NCI-H1105 treated with DMSO at 0.1 percent for 48 hours (cell line): ENCODE measurements at places on chromosomes 7 and 10.
A peak's percentile ranks its signal among the peaks of the same experiment; 100 is the strongest.

DNA sequence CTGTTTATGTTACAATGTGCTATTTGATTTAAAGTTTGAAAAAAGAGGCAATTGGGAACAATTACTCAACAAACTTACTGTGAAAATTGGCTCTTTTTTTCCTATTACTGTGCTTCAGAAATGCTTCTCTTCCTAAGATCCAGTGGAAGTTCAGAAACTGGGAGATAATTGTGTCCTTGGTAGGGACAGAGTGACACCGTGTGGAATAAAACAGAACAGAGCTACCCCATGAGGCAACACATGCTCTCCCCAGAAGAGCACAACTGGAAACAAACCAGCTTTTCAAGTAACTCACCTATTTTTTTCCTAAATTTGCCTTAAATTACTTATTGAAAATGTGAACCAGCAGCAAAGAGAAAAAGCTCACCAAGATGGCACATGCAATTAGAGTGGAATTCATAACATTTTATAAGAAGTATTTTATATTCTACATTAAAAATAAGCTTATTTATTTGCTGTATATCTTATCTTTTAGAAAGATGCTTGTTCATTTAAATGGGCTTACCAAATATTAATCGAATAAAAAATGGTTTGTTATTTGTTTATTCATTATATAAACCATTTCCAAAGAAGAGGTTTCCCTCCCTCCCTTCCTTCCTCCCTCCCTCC, 346.1 kb upstream of the ANKRD30A start:
- peak; percentile 36 for DNase-seq

GRCh38 chr7:131653418-131654248, 97.2 kb upstream of the PODXL start:
- no peak for DNase-seq

DNA sequence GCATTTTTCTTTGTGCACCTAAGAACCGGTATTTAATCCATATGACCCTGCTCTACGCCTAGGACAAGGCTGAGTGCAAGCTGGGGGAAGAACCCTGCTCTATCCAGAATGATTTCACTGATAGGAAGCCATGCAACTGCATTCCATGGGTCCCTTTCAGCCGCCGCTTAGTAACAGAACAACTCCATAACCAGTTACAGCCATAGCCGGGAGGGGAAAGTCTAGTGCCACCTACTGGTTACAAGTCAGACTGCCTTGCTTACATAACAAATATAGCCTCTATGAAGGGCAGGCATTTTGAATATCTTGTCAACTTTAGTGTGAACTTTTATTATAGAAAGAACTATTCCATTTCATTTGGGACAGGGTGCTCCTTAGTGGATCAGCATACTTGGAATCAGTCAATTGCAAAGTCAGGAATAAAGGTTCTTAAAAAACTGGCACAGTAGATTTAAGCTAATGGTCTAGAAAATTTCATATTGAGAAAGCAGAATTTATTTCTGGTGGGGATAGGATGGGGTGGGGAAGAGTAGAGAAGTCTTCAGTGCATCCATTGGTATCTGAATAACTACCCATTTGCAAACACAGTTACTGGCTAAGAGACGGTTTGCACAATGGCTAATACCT, 521.7 kb downstream of the ADRA2A start:
- peak; percentile 38 for DNase-seq

DNA sequence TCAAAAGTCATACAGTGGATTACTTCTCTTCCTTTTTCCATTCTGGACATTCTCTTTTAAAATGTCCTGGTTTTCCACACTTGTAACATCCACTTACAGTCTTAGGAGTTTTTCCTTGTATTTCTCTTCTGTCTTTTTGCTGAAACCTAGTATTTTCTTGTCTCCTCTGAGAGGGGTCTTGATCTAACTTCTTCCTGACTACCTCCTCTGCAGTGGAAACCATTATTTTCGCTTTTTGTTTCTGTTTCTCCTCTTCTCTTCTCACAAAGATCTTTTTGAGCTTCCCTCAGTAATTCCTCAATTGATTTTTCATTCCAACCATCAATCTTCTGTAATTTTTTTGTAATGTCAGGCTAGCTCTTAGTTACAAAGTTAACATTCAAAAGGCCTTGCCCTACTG, 23.7 kb upstream of the ELOVL3 start:
- no peak for DNase-seq

DNA sequence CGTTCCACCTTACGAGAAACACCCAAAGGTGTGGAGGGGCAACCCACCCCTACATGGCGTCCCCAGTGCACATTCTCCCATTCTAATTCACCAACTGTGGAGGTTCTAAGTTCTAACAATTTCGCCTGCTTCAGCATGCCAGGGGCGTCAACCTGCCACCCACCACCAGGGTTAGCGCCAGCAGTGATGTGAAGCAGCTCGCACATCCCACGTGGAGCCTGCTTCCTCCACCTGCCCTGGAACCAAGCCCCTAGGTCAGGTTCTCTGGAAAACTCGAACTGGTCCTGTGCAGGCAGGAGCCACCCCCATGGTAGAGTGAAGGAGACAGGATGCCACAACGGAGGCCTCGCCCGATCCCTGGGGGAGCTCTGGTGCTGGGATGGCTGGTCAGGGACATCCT, 33.3 kb upstream of the FXYD4 start:
- DNase-seq, result no peak

- DNase-seq, result no peak
These were observed 9.9 kb upstream of the ITGB8 start for GRCh38 chr7:20320786-20321185.

- DNase-seq, result no peak
These were observed 43.9 kb upstream of the SRGN start for GRCh38 chr10:69043931-69044531.

DNA sequence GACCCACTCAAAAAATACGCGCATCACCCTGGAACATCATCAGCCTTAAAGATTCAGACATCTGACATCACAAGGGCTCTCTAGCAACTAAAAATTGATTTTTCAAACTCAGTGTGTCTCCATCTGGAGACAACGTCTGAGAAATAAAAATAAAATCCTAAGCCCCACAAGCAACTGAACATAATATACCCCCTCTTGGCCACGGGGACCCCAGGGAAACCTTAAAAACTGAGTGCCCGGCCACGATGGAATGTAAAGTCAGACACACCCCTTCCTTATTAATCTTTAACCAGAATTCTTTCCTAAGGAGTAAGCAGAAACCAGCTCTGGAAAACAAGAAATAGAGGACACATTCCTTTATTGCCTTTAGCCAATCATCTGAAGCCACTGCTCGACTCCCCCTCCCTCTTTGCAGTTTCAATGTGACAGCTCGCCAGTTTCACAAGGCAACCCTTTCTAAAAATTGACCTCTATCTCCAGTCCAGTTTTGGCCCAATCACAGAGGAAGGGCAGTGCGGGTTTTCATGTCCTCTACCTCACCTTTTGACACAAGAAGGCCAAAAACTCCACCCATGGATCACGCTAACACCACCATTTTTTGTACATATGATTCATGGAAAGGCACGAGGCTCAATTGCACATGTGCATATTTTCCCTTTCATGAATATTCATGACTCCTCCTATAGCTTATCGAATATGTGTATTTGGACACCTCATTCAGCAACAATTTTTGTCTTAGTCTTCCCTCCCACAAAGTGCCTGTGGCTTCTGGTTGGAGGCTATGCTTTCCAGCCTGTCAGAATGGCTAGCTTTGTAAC, 24.2 kb downstream of the IFIT3 start:
- DNase-seq, result no peak

DNA sequence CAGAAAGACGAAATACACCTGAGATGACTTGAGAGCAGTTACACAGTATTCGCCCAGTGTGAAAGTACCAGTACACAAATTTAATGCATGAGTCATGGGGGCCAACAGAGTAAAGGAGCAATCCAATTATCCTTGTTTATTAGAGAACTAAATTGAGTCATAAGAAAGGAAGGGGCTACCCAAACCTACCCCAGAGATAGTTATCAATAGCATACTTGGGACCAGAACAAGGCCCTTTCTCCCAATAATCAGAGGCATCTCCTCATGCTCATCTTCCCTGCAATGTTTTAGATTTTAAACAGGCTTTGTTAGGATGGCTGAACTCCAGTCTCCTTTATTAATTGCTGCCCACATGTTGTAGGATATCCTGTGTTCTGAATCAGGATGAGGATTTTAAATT, 239.7 kb upstream of the LRGUK start:
- no peak for DNase-seq

- no peak for DNase-seq
These were observed 187.3 kb upstream of the PRSS58 start for GRCh38 chr7:142445019-142445686.

DNA sequence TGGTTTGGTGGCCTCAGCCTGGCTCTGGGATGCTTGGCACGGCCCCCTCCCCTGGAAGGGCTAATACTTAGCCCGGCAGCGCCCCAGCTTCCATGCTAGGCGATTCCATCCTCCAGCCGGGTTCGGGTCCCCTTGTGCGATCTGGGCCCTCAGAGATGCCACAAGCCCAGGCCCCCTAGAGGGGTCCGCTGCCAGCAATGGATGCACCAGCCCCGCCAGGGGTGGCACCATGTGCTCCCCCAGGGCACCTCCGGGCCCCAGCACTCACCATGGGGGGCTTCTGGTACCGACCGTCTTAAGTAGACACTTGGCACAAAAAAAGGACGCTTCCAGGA, 125.7 kb upstream of the KCTD7 start:
- no peak for DNase-seq
